Bronchial epithelial cell (primary cell): ENCODE measurements at places on chromosomes 3 and 15.

DNA sequence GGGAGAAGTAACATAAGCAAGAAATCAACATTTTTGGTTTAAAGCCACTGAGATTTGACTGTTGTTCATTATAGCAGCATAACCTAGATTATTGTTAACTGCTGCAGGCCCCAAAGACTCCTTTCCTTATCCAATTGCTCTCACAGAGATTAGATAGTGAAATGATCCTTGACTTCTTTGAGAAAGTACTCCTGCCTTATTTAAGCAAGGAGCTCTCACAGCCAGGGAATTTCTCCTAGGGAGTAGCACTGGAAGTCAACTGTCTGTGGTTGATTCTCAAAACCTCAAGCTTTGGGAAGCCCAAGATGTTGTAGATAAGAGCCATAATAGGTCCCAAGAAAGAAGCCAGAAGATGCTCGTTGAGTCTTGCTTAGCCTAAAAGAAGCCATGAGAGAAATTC lies 151.8 kb upstream of the TSC22D2 start:
- no peak for DNase-seq

GRCh38 chr3:184656829-184657681 lies 54.8 kb downstream of the MAGEF1 start:
- peak; percentile 48 for DNase-seq

- DNase-seq = peak; percentile 70
These were observed 488.4 kb downstream of the NR2F2 start for GRCh38 chr15:96818861-96819260.

DNA sequence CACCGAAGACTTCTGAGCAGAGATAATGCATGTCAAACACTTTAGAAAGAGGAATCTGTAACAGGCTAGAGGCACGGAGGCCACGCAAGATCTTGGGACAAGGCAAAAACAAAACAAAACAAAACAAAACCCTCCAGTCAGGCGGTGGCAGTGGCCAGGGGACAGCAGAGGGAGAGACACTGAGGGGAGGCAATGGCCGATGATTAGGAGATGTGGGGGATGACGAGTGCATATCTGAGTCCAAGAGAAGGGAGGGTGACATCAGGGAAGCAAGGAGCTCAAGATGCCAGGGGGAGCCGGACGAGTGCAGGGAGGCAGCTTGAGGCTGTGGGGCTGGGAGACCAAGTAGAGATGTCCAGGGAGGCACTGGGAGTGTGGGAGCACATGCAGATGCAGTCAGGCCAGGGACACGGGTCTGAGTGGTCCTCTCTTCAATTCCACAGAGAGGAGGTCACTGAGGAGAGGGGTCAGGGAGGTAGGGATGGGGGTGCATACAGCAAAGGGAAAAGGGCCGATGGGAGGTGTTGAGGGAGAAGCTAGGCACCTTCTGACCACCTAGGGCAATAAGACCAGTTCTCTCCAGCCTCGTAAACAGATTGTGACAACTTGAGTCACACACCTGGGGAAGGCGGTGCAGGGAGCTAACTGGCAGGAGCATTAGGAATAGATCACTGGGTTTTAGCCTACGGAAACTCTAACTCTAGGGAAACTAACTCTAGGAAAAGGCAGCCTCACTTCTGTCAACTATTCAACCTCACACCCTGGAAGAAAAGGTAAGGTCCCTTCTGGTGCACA lies 29.6 kb downstream of the SLCO2A1 start:
- no peak for DNase-seq

DNA sequence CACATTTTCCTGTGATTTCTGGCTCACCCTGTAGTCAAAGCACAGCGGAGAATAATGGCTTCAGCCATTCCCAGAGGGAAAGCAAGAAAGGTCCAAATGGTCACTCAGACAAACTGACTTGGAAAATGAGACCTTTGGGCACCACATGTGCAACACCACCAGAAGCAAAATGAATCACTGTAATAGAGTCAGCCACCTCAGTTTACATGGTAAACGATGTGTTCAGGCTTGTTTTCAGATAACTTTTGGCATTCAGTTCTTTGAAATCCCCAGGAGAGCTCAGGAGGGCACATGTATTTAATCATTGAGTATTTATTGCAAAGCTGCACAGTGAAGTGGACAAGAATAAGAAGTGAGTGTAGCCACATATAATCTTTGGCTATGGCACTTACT lies 38.4 kb upstream of the ALCAM start:
- peak; percentile 96 for DNase-seq

DNA sequence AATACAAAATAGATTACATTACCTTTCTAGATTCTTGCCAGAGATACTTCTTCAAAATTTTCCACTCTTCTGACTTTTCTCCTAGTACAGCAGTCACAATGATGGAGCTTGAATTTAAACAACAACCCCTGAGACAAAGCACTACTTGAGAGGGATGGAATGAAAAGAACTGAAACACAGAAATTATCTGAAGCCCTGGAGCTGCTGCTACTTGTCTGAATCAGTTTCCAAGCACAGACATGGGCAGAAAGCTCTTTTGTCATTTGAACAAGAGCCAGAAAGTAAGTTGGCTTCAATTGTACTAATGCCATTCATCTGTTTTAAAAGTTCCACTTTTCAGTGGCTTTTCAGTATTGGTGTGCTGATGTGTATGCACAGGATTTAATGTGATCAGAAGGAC lies 718.5 kb upstream of the ARPP21 start:
- DNase-seq = no peak

DNA sequence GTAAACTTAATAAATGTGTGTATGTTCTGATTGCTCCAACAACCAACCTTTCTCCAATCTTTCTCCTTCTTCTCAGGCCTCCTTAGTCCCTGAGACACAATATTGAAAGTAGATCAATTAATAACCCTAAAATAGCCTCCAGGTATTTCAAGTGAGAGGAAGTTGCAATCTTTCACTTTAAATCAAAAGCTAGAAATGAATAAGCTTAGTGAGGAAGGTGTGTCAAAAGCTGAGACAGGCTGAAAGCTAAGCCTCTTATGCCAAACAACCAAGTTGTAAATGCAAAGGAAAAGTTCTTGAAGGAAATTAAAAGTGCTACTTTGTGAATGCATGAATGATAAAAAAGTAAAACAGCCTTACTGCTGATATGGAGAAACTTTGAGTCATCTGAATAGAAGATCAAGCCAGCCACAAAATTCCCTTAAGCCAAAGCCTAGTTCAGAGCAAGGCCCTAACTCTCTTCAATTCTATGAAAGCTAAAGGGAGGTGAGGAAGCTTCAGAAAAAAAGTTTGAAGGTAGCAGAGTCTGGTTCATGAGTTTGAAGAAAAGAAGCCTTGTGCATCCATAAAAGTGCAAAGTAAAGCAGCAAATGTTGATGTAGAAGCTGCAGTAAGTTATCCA lies 38.6 kb downstream of the CCDC80 start:
- no peak for DNase-seq

DNA sequence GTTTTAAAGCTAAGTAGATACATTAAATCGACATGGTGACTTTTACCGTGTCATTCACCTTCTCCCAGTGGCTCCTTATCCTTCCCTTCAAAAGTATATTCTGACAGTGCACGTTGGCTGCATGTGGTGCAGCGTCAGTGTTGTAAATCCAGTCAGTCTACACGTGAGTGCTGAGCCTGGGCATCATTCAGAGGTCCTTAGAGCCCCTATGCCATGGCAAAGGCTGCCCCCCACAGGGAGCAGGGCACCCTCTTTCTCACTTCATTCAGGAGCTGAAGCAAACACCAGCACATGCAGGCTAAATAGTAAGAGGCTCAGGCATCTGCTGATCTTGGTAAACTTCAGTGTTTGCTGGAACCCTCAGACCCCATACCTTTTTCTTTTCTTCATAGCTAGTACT lies 43.3 kb downstream of the RASGRP1 start:
- no peak for DNase-seq

- DNase-seq = no peak
These were observed 56.0 kb upstream of the PPARG start for GRCh38 chr3:12232785-12233300.

DNA sequence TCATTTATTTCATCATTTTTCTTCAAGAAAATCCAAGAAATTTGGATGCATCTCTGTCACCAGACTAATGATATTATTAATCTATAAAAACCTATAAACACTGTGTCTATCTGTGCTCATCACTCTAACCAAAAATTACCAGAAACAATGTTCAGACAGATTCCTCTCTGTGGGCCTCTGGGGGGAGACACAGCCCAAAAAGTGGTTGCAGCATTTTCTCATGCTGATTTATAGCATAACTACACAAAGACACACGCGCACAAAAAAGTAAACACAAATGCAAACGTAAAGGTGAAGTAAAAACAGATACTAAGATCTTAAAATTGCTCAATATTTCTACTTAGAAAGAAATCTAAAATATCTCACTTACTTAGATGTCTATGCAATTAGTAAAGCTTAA lies 976.0 kb downstream of the GBE1 start:
- DNase-seq = no peak

DNA sequence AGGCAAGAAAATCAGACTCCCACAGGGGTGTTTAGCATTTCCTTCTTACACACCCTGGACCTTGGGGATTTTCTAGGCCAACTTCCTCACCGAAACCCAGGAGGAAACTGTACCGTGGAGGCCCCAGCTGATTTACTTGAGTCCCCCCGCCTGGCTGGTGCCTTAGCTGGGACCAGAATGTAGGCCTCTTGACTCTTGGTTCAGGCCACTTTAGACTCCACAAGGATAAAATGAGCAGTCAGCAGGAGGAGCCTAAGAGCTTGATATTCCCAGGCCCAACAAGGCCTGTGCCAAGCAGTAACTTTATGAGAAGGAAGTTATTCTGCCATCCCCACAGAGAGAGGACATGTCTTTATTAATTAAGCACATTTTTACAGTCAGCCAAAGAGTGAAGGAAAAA lies 4.6 kb upstream of the APBA2 start:
- DNase-seq = no peak

DNA sequence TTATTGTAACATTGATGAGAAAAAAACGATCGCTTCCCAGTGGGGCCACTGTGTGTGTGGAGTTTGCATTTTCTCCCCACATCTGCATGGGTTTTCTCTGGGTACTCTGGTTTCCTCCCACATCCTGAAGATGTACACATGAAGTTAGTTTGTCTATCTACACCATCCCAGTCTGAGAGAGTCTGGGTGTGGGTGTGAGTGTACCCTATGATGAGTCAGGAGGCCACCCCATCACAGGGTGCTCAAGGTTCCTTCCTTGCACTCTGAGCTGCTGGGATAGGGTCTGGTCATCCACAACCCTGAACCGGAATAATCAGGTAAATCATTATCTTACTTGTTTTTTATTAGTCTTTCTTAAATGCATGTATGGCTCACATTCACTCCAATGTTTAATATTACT lies 457.1 kb downstream of the NTRK3 start:
- DNase-seq = no peak

DNA sequence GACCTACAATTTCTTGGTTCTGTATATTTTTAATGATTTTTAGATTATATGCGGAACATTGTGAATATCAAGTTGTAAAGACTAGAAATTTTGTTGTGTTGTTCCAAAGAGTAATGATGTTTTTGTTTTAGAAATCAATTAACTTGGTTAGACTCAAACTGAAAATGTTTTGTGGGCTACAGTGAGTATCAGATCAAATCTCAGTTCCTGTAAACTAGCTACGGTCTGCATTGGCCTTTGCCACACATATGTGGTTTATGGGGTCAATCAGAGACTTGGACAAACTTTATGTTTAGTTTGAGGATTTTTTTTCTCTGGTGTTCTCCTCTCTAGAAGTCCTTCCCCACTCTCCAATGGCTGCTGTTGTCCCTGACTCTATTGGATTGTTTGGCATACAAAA lies 308.0 kb upstream of the THRB start:
- no peak for DNase-seq

GRCh38 chr15:68806220-68807060 lies 14.3 kb downstream of the ANP32A start:
- DNase-seq = no peak

DNA sequence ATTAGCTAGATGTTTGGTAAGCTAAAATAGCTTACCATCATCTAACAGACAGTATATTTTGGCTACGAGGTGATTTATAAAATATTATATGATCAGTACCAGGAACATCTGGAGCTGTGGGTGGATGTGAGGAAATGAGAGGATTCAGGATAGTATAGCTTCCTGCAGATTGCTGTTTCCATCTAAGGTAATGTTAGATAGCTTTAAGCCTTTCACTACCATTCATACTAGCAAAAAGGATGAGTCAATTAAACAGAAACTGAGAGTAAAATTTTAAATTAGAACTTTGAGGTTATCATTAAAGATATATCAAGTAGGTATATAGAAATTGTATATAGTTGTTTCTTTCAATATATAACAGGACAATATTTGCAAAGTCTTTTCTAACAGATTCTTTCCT lies 8.0 kb downstream of the ZBTB20 start:
- no peak for DNase-seq

DNA sequence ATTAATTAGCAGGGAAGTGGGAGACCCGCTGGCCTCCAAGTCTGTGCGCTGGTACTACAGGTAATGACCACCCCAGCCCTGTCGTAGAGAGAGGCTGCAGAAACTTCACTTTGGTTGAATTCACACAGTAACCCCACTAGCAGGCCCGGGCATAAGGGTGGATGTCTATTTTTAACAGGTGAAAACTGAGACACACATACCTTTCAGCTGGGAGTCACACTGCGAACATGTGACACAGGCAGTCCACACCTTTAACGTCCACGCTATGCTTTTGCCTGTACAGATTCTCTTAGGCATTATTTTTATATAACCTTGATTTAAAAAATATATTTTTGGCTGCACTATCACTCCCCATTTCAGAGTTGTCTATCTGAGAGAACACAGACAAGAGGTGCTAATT lies 3.9 kb downstream of the LRRK1 start:
- no peak for DNase-seq

GRCh38 chr3:180548050-180548449 lies 53.9 kb upstream of the TTC14 start:
- DNase-seq = no peak

DNA sequence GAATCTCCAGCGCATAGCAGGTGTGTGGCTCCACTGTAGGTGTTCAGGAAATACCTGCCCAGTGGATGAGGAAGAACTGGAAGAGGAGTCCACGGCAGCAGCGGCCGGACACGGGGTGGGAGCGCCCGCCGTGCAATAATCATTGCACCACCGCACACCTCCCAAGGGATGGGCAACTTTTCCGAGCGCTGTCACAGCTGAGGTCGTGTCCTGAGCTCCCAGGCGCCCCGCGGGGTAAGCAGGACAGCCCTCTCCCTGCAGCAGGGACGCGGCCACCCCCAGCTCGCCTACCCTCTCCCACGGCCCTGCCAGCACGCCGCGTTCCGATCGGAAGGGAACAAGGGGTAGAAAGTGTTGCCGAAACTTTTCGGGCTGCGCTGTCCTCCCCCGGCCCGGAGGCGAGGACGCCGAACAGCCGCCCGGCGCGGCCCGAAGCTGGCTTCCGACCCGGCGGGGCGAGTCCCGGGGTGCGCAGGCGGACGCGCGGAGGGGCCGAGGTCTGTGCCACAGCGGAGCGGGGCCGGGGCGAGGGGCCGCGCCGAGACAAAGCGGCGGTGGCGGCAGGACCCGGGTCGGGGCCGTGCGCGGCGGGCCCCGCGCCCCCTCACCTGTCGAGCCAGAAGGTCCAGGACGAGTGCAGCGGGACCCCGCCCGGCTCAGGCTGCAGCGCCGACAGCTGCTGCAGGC lies 475 bp downstream of the EIF4E3 start:
- peak; percentile 12 for DNase-seq

GRCh38 chr3:157566596-157566995 lies 63.4 kb upstream of the VEPH1 start:
- DNase-seq = peak; percentile 36
